Dermis blood vessel endothelial cell (primary cell): ENCODE measurements at places on chromosomes 7 and 10. TPM values are rescaled to one million over a fixed set of nuclear protein-coding genes. Genes with fewer than 3 reads are reported as not detected.

DNA sequence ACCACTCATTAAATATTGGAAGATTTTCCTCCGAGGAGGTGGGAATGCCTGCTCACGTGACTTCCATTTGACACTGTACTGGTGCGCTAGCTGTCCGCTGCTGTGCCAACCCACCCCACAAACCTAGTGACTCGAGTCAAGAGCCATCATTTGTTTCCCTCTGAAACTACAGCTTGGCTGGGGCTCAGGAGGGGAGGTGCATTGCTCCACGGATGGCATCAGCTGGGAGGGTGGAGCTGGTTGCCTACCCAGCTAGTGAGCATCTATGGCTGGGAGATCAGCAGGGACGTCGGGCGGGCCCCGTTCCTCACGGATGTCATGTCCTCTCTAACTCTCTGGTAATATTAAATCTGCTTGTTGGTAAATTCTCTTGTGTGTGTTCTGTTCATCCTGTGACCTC is 9.5 kb upstream of the FOXL3 start:
- no peak for DNase-seq

DNA sequence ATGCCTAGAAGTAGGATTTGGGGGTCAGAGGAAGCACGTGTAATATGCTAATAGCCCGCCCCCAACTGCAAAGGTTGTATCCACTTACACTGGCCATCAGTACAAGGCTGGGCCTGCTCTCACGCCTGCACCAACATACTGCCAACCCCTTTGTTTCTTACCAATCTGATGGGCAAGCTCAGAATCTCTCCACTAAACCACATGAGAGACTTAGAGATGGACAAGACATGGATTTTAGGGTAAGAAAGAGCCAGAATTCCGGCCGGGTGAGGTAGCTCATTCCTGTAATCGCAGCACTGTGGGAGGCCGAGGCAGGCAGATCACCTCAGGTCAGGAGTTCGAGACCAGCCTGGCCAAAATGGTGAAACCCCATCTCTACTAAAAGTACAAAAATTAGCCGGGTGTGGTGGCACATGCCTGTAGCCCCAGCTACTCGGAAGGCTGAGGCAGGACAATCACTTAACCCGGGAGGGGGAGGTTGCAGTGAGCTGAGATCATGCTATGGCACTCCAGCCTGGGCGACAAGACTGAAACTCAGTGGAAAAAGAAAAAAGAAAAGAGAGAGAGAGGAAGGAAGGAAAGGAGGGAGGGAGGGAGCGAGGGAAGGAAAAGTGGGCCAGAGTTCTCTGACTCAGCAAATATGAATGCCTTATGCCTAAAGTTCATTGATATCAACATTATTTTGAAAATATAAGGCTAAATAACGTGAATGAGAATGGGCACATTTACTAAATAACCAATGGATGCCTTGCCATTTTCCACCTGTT is 162.2 kb downstream of the SLIT1 start:
- peak; percentile 7 for DNase-seq

- DNase-seq: no peak
These were observed 65.8 kb upstream of the ANTXRL start for GRCh38 chr10:46220872-46221538.

DNA sequence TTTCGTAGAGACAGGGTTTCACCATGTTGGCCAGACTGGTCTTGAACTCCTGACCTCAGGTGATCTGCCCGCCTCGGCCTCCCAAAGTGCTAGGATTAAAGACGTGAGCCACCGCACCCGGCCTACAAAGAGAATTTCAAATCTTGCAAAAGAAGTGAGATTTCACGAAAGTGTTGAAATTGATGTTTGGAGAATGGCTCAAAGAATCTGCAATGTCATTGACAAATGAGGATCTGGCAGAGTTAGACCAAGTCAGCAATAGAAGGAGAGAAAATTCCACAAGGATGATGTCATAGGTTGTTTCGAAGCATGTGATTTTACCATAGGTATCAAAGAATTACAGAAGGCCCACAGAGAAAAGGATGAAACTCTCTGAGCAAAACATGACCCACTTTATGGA is 71.7 kb downstream of the LYZL2 start:
- DNase-seq: no peak

- DNase-seq: peak; percentile 28
These were observed 338.0 kb upstream of the MKI67 start for GRCh38 chr10:128463991-128464760.

Gene PTPN20
- 1.1 and 5.3 TPM in 2 replicates for total RNA-seq

- no peak for DNase-seq
These were observed 101.1 kb downstream of the ELAPOR2 start for GRCh38 chr7:86958380-86958779.

DNA sequence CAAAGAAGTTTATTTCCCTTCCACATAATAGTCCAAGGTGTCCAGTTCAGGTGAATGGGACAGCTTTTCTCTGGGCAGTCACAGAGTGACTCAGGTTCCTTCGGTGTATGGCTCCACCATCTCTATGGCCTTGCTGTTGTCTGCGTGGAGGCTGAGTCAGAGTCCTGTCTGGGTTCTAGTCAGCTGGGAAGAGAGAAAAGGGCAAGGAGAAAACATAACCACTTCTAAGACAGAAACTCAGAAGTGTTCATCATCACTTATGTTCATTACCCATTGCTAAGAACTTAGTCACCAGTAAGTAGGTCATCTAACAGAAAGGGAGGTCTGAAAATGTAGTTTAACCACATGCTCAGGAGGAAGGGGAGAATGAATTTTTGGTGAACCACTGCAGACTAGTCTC is 32.4 kb upstream of the CCDC7 start:
- peak; percentile 34 for DNase-seq

- DNase-seq: no peak
These were observed 83.8 kb downstream of the CPEB3 start for GRCh38 chr10:92207061-92207460.

- no peak for DNase-seq
These were observed 98.2 kb upstream of the PITRM1 start for GRCh38 chr10:3270577-3271316.

- DNase-seq: no peak
These were observed 200.5 kb downstream of the MACC1 start for GRCh38 chr7:20016669-20017068.

Gene EFCAB10
- total RNA-seq: not detected in 2 replicates

Gene UPK3B
- total RNA-seq: under 0.01 TPM in 1 of 2 replicates, not detected in the other

DNA sequence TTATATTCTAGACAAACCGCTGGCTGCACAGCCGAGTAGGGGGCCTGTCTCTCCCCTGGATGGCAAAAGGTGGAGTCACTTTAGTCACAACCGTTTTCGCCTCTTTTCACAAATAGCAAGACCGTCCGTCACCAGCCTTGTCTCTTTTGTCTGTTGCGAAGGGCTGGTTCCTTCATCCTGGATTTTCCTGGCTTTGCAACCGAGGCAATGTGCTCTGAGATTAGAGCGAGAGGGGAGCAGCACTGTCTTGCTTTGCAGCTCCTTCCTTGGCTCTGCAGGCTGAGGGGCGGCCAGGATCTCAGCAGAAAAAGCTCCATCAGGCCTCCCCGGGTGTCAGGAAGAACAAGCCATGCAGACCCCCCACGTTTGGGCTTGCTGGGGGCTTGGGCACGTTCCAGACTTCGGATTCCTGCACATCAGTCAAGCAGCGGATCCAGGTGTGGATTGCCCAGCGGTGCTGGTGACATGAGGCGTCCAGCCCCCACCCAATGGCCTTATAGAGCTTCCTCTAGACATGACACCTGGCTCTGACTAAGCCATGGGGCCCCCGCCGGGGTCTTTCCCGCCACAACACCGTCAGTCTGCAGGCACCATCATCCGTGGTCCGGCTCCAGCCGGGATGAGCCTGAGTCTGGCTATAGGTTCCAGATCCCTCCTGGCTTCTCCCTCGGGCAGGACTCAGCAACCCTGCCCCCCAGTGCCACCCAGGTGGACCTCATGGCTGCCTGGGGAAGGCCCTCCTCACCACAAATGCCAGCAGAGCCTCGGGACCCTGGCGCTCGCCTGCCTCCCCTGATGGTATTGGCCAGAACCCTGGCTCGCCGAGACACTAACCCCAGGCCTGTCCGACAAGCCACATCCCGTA is 467.6 kb upstream of the FOXK1 start:
- no peak for DNase-seq

Gene BAZ1B
- total RNA-seq: 55.1 and 72.5 TPM in 2 replicates

Gene MMD2
- not detected in 2 replicates for total RNA-seq
